ENCODE measurements at places on chromosomes 7 and 10. TPM values are rescaled to one million over a fixed set of nuclear protein-coding genes. Genes with fewer than 3 reads are reported as not detected.

GJD4 gene
- 0.07 TPM for total RNA-seq

SCIN gene
- 3.2 TPM for total RNA-seq

SPDYE5 gene
- not detected for total RNA-seq

ARHGEF35 gene
- 27.1 TPM for total RNA-seq

KNDC1 gene
- 0.07 TPM for total RNA-seq

GPR26 gene
- under 0.01 TPM for total RNA-seq

SORBS1 gene
- 0.34 TPM for total RNA-seq

LLCFC1 gene
- not detected for total RNA-seq

CYP26C1 gene
- under 0.01 TPM for total RNA-seq

CNTNAP2 gene
- 2.1 TPM for total RNA-seq

PKD1L1 gene
- total RNA-seq = under 0.01 TPM

SFMBT2 gene
- total RNA-seq = under 0.01 TPM

ZEB1 gene
- total RNA-seq = 4.6 TPM

BMI1 gene
- 37.6 TPM for total RNA-seq

LRGUK gene
- 0.34 TPM for total RNA-seq

EPO gene
- total RNA-seq = not detected
